ENCODE measurements at places on chromosomes 2 and 18.

DNA sequence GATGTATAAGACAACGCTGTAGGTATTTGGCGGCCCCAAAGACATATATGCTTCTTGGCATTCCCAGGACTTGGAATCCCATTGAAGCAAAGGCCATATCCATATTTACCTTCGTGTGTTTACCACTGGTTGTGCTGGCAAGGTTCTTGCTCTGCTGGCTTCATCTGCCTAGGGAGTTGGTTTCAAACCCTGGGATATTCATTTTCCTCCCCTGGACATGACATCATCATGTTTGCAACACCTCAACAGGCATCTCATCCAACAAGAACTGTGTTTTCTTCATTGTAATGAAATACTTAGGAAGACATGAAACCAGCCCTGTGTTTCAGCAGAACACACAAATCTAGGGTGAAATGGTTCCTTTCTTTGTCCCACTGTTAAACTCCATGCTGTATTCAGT lies 77.9 kb upstream of the PHLPP1 start:
- no peak for DNase-seq

DNA sequence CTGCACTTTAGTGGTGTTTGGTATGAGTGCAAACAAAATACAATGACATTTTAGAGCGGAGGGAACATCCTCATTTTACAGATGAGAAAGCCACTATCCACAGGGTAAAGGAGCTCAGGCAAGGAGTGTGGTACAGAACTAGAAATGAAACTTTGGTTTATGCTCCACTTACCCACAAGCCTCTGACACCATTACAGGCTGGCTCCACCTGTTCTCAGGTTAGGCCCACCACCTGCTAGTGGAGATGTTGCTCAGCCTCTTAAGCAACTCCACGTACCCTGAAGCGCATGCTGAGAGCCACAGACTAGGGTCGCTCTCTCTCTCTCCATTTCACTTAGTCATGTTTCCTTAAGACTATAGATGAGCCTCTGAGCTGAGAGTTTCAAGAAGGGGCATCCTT lies 130.0 kb downstream of the MBD2 start:
- DNase-seq, result no peak

- DNase-seq, result no peak
Observed at GRCh38 chr18:12852566-12853315, 31.3 kb downstream of the PTPN2 start.

DNA sequence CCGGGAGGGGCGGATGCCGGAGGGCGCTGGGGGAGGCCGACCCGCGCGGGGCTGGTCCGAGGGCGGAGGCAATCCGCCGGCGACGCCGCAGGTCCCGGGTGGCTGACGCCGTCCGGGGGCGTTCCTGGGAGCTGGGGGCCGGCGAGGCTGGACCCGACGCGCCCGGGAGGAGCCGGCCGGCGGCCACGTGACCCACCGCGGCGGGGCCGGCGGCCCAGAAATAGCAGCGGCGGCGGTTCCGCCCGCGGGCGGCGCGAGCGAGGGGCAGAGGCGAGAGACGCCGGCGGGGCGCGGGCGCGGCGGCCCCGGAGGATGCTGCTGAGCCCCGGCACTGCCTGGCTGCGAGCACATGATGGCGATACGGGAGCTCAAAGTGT lies at the start of gene RAB31:
Gene RAB31 (plus strand): TSS at position 245 of the 377 bp plus-strand sequence. CDS start 105 bp downstream, at position 350.
- no peak for DNase-seq

DNA sequence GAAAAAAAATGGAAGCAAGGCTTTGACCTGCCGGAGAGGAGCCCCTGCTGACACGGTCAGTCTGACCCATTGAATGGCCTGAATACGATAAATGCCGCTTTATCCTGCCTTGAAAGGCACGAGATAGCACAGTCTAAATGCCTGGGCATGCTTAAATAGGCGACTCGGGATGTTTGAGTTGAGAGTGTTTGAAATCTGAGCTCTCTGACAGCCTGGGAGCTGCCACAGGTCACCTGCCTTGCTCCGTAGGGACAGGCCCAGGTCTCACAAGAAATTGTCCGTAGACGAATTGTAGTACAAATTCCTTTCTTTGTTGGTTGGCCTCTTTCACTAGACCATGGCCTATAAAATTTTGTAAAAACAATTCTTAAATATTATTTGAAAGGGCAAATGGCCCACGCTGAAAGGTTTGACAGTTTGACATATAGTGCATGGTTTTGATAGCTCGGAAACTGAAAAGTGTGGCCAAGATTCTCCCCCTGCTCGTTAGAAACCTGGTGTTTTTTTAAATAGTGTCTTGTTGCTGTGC lies 72.8 kb downstream of the MEIS1 start:
- no peak for DNase-seq

GRCh38 chr2:160568856-160569255 lies 75.2 kb upstream of the RBMS1 start:
- no peak for DNase-seq

- DNase-seq, result no peak
Observed at GRCh38 chr2:118557016-118557415, 290.4 kb downstream of the EN1 start.

GRCh38 chr2:216001216-216002100 lies 11.9 kb downstream of the MREG start:
- no peak for DNase-seq

DNA sequence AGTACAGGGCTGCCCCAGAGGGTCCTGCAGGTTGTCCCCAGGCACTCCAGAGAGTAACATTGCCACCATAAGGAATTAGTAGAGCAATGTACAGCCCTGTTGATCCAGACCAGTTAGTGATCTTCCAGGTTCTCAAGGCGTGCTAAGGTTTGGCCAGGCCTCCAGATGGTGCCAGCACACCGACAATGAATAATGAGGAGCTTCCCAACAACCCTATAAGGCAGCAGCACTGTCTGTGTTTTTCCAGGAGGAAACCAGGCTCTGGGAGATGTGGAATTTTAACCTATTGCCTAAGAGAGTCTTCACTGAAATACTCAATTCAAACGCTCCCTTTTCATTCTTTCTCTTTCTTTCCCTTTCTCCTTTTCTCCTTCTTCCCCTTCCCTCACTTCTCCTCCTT lies 122.1 kb downstream of the MGAT5 start:
- DNase-seq, result no peak

- DNase-seq, result no peak
Observed at GRCh38 chr18:56741685-56742084, 90.5 kb downstream of the WDR7 start.

DNA sequence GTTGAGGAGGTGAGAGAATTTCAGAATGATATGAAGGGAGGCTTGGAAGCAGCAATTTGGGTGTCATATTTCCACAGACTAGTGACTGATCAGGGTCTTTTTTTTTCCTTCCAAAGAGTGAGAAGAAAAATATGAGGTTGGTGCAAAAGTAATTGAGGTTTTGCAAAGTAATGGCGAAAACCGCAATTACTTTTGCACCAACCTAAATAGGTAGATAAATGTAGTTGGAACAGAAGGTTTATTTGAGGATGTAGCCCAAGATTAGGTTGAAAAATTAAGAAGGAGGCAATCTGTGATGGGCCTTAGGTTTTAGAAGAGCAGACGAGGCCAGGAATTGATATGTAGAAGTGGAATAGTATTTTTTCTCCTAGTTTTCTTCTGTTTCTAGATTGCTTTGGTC lies 7.8 kb upstream of the LTBP1 start:
- no peak for DNase-seq

DNA sequence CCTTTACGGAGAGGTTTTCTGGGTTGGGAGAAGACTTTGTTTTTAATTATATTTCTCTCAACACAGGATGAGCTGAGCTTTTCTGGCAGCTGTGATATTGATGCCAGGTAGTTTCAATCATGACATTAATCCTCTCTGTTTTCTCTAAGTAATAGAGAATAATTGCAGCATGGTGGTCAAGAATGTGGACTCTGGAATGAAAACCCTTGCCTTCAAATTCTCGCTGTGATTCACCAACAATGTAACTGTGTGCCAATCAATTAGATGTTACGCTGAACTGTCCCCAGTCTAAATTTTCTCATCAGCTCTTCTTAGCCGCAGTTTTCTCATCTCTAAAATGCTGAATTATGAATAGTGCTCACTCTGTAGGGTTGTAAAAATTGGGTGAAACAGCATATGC lies 31.6 kb upstream of the PPM1B start:
- DNase-seq, result no peak

DNA sequence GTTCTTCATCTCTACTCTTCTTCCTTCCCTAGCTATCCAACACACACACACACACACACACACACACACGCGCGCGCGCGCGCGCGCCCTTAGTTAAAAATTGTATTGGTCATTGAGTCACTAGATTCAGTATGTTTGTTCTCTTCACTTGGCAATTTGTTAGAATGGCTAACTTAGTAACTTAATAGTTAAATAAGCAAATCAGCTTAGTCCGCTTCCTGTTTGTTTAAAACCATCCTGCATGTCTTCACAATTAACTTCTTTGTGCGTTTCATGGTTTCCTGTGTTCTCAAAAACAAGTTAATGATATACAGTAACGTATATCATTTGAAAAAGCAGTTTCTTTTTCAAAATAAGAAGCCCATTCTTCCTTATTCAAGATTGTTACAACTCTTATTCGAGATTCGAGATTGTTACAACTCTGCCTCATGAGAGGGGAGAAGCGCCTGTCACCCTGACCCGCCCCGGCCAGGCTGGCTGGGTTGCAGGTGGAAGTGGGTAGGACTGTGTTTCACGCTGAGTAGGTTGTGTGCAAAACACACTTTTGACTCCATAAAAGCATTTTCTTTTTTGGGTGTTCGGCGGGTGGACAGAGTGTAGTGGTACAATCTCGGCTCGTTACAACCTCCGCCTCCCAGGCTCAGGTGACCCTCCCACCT lies 9.5 kb upstream of the CNNM3 start:
- DNase-seq, result peak; percentile 30

- DNase-seq, result no peak
Observed at GRCh38 chr2:4762951-4763376, 929.2 kb upstream of the SOX11 start.

DNA sequence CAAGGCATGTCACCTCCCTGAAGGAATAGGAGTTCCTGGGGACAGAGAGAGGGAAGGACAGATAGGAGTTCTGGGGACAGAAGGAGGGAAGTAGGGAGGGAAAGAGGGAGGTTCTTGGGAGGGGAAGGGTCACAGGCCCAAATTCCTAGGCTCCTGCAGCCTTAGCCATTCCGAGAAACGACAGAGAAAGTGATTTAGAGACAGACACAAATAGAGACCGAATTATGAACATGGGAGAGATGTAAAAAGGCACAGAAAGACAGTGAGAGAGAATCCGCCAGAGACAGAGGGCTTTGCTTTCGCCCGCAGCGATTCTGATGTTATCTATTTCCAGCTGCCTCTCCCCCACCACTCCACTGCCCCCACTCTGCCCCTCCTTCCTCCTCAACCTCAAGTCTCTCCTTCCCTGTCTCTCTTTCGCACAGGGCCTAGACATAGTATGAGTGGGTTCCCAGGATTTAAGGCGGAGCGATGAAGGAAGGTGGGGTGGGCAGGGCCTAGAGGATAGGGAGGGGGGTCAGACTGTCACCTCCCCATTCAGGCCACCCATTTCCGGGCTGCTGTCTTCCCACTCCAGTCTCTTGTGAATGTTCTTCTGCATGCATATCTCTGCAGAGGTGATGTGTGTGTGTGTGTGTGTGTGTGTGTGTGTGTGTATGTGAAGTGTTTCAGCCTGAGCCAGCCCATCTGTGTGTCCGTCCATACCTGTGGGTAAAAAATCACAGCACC lies 3.3 kb upstream of the WNT6 start:
- no peak for DNase-seq

- DNase-seq, result no peak
Observed at GRCh38 chr2:199975273-199975895, 20.0 kb downstream of the MAIP1 start.

GRCh38 chr18:75216911-75217689 lies 6.5 kb downstream of the TSHZ1 start:
- no peak for DNase-seq

- no peak for DNase-seq
Observed at GRCh38 chr2:134718023-134718816, 580 bp downstream of the TMEM163 start.

Data from activated T-helper 1 cell treated with anti-CD3 and anti-CD28 coated beads, Interleukin-2, amount 50 U/mL, for 16 hours (primary cell).